CD4-positive, alpha-beta T cell treated with Interleukin-15 for 1 hour (primary cell): ENCODE measurements at places on chromosomes 3 and 15.
A peak's percentile ranks its signal among the peaks of the same experiment; 100 is the strongest.

DNA sequence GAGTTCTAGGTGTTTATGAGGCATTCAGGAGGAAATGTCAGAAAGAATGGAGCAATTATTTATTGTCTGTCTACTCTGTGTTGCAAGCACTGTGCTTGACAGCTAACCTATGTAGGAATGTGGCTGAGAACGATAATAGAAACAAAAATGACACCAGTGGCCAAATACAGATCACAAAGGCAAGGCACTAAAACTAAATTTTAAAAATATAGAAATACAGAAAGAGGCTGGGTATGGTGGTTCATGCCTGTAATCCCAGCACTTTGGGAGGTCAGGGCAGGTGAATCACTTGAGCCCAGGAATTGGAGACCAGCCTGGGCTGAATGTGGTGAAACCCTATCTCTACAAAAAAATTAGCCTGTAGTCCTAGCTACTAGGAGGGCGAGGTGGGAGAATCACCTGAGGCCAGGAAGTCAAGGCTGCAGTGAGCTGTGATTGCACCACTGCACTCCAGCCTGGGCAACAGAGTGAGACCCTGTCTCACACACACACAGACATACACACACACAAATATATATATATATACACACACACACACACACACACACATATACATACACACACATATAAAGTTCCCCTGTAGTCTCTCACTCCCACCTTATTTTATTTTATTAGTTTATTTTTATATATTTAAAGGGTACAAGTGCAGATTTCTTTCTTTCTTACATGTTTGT lies 6.0 kb downstream of the PRKCI start:
- no peak for DNase-seq

- DNase-seq: peak; percentile 27
These were observed 13.2 kb upstream of the ADPGK start for GRCh38 chr15:72796515-72797337.

GRCh38 chr3:156323466-156323865 lies 203.1 kb downstream of the KCNAB1 start:
- no peak for DNase-seq

GRCh38 chr3:152084441-152085158 lies 184.1 kb upstream of the MBNL1 start:
- no peak for DNase-seq

- DNase-seq: no peak
These were observed 19.2 kb downstream of the ABTB1 start for GRCh38 chr3:127691974-127692373.

- DNase-seq: no peak
These were observed 187.9 kb downstream of the CNTN3 start for GRCh38 chr3:74426571-74426970.
